Cardiac fibroblast (primary cell): ENCODE measurements at places on chromosomes 5 and 9.

DNA sequence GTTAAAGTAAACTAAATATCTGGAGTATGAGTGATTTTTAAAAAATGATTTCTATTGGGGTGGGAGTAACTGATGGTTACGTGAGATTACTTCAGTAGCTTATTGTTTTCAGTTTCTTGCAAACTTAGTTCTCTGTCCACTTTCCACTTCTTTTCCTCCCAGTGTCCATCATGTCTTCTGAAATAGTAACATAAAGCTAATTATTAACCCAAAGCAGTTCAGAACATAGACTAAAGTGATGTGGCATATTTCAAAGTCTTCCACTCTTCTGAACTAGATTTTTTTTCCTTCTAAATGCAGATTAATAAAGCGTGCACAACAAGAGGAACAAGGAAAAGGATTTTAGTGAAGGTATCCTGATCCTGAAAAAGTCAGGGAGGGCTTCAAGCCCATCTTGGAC is 114.1 kb downstream of the MAN2A1 start:
- DNase-seq = no peak

- DNase-seq = no peak
These were observed 5.7 kb downstream of the NAIF1 start for GRCh38 chr9:128061275-128061960.

DNA sequence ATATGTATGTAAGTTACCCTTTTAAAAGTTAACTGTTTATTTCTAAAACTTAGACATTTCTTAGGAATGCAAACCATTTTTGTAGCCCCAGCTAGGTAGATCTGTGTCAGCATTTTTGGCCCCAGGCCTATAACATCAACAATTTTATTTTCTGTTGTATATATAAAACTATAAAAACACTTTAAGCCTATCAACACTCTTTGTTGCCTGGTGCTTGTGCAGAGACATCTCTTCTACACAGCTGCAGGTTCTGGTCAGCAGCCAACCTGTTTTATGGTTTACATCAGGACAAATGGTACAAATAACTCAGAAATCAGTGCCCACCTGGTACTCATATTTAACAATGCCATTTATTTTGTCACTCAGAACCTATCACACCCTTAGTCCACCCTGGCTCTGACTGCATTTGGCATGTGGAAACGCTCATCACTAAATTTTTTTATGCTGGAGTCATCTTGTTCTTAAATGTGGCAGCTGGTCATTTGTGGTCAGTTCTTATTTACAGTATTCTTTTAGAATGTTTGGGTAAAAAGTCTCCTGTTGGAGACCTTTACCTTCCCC is 173.4 kb downstream of the DNAH5 start:
- DNase-seq = peak; percentile 8

GRCh38 chr9:117116084-117116483 is 298.8 kb downstream of the ASTN2 start:
- no peak for DNase-seq

GRCh38 chr5:65482296-65482735 is 596 bp upstream of the ADAMTS6 start:
- peak; percentile 62 for DNase-seq

DNA sequence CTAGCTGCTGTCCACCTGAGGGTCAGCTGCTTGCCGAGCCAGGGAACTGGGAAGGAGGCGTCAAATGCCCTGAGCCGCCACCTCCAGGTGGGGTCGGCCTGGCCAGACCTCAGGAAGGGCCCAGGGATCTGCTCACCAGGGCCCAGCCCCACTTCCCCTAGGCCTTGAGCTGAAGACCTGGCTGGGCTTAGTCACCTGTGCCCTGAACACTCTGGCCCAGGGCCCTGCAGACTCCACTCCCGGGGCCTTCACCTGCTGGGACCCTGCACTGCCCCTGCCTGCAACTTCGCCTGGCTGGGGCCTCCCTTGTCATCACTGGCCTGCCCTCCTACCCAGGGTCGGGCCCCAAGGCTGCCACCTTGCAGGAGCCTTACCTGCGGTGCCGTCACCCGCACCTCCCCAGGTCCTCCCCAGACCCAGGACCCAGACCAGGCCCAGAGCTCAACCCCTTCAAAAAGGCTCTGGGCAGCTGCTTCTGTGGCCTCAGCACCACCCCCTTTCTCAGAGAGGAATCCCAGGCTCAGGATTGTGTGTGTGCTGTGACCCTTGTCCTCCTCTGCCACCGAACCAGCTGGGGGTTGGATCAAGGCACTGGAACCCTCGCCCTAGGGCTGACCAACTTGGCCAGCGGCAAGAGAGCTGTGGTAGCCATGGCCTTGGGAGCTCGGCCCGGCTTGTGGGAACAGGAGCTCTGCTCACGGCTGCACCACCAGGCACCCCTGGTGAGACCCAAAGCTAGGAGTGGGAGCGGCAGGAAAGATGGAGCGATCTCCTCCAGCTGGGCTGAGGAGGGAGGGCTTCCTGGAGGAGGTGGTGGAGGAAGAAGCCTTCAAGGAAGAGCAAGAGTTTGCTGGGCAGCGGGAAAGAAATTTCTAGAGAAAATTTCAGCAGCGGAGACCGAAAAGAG is 1.2 kb upstream of the NELFB start:
- DNase-seq = peak; percentile 22

DNA sequence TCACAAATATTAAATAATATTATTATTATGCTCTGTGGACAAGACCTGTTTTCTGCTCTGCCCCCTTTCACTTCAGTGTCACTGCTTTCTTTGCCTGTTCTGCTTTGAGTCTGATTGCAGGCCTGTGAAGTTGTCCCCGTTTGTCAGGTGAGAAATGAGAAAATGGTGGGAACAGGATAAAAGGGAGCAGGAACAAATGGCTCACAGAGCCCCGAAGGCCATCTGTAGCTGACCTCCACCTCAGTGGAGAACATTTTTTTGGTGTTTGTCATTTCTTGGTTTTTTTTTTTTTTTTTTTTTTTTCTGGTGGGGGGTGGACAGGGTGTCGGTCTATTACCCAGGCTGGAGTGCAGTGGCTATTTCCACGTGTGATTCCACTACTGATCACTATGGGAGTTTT is 13.2 kb upstream of the S100Z start:
- DNase-seq = no peak

- DNase-seq = peak; percentile 0
These were observed 414.3 kb downstream of the ANXA1 start for GRCh38 chr9:73565833-73566465.

- DNase-seq = peak; percentile 61
These were observed 986 bp downstream of the PLPP1 start for GRCh38 chr5:55533521-55534435.

GRCh38 chr5:169569513-169569912 is 14.1 kb upstream of the SPDL1 start:
- no peak for DNase-seq

DNA sequence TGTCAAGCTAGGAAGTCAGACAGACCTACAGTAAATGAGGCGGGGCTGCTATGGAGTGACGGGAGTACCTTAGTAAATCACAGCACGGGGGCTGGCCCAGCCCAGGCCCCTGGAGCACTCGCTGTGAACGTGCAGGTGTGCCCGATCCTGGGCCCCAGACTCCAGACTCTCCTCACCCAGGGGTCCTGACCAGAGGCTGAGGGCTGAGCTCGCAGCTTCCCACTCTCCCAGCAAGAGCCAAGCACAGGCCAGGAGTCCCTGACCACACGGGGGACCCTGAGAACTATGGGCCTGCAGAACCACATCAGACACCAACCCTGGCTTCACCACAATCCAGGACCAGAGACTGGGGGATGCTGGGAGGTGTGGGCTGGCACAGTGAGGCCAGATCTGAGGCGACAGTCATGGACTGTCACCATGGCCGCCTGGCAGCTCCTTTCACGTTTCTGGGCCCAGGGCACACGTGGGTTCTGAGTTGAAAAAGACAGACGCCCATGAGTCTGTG is 73.4 kb downstream of the ADAMTS2 start:
- DNase-seq = no peak

DNA sequence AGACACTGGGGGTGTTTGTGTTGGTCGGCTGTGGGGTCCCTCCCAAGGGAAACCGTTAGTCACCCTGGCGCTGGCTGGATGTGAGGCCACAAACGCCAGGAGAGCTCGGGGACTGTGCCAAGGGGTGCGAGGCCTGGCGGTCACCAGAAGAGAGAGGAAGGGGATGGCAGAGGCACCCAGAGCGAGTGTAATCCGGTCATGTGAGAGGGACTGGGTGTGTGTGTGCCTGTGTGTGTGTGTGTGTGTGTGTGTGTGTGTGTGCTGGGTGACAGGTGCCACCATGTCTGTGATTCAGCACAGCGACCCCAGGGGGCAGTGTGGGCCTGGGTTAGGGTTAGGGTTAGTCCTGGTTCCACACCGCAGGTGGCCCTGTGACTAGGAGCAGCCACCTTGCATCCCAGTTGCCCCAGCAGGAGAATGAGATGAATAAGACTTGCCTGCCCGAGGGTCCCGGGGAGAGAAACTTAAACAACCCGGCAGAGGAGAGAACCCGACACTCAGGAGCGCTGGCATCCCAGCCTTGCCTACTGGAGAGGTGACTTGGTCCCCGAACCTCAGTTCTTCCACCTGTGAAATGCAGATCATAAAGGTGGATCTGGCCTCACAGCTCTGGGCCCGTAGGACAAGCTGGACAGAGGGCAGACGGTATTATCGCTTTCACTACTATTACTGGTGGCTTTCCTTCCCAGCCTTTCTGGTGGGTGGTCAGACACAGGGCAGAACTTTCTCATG is 1.4 kb upstream of the ADAMTSL2 start:
- peak; percentile 69 for DNase-seq

DNA sequence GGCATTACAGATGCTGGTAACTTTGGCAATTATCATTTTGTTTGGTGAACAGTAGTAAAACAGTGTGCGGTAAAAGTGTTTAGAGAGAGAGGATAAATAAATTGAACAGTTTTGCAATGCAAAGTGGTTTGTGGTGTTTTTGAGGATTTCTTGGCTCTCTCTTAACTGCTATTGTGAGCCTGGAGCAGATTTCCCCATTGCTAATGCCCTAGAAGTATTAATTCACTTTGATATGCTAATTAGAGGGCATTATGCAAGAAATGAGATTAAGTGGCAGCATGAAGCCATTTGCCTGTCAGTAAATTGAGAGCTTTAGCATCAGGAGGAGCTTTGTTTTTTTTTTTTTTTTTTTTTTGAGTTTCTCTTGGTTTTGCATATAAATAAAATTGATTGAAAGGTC is 8.2 kb downstream of the PBX3 start:
- DNase-seq = no peak

DNA sequence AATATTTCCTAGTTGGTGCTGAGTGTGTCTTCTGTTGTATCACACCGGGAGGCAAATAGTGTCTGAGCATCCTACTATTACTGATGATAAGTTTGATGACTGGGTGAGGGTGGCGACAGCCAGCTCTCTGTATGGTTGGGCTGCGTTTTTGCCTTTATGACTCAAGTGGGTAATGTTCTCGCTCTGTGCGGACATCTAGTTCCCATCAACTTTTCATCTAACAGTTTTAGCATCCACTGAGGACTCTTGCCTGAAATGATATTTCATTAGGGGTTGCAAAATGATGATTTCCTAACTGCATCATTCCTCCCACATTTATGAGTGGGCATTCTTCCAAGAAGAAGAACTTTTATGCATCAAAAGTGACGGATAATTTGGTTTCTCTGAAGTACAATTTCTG is 26.5 kb downstream of the HMCN2 start:
- DNase-seq = peak; percentile 18

DNA sequence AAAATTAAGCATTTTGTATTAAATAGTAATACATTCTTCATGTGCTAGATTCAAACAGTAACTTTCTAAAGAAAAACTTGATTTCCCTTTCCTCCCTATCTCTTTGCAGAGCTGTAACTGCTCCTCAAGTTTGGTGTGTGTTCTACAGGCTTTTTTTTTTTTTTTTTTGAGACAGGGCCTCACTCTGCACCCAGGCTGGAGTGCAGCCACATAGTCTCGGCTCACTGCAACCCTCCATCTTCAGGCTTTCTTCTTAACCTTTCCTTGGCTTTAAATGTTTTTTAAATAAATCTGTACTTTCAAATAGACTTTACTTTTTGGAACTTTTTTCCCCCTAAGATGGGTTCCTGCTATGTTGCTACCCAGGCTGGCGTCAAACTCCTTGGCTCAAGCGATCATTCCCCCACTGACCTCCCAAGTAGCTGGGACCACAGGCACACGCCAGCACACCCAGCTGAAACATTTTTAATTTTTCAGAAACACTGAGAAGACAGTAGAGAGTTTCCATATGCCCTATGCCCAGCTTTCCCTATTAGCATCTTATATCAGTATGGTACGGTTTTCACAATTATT is 9.1 kb downstream of the NDFIP1 start:
- DNase-seq = no peak

DNA sequence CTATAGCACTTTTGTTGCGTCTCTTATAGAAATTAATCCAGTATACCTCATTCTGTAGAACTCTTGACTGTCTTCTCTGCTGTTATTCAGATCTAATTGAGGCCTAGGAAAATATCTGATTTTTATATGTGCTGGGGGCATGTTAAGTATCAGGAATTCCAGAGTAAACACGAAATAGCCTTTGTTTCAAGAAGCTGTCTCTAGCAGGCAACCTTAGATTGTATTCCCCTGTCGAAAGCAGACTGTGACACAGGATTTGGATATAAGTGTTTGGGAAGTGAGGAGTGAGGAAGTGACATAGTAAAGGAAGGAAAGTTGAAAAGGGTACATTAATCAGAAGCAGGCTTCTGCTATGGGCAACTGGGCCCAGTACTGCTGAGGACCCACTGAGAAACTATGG is 72.1 kb upstream of the RASA1 start:
- DNase-seq = peak; percentile 44

DNA sequence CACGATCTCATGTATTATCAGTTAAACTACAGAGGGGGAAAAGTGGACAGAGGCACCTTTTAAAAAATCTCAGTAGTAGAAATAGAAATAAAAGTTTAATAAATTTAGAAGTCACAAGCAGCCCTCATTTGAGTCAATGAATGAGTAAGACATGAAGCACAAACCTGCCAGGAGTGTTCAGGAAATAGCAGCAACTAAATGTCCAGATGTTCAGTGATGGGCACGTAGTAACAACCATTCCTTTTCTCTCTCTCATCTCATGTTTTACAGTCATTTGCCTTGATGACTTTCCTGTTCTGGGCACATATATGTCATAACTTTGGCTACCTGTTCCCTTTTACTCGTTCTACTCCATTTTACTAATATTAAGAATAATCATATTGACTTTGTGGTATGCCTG is 17.7 kb downstream of the ISOC1 start:
- peak; percentile 49 for DNase-seq

DNA sequence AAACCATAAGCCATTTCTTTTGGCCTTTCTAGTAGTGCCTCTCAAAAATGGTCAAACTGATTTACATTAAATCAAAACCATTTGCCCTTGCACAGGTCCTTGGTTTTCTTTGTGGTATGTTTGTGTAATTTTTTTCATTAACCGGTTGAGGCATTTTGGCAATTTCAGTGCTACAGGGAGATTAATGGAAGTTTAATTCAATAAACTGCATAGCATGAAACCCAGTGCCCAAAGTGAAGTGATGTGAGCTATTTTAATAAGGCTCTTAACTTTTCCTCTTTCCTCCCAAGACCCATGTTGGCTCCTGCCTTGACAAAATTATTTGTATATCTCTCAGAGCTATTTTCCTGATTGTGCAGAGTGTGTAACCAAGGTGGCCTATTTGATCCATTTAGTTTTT is 326.2 kb upstream of the SEMA6A start:
- no peak for DNase-seq

DNA sequence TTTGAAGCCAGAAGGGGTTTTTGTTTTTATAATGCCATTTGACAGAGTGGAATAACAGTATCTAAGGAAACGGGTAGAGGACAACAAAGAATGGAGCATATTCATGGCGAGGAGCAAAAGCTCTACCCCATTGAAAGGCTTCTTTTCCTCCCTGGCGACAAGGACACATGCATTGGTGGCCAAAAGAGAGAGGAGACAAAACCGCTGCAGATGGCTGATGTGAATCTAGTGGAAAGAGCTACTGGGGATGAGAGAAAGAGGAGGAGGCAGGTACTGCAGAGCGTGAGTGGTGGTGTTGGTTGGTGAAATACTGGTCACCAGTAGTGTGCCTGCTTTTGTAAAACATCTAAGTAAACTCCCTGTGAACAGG is 491 bp downstream of the APC start:
- DNase-seq = peak; percentile 11
